ENCODE measurements at places on chromosomes 13 and 19.

DNA sequence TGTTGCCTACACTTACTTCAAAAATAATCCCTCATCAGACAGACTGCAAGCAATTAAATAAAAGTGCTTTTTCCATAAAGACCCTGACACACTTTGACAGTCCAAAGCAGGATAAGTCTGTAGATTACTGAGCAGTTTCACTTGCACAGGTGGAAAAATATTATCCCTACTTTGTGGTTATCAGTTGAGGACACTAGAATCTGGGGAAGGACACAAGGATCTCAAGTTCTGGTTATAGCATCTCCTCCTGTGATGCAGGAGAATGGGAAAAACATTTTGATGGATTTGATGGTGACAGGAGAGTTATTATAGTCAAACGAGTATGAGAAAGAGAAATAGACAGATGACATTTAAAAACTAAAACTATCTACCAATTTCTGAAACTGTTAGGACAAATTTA lies 122.9 kb upstream of the PCDH9 start:
- no peak for DNase-seq

GRCh38 chr13:106337096-106337850 lies 198.2 kb downstream of the EFNB2 start:
- DNase-seq: no peak

GRCh38 chr13:89828506-89828905 lies 1519.0 kb upstream of the MIR17HG start:
- no peak for DNase-seq

GRCh38 chr19:947090-947706 lies 21.4 kb downstream of the ARID3A start:
- no peak for DNase-seq

DNA sequence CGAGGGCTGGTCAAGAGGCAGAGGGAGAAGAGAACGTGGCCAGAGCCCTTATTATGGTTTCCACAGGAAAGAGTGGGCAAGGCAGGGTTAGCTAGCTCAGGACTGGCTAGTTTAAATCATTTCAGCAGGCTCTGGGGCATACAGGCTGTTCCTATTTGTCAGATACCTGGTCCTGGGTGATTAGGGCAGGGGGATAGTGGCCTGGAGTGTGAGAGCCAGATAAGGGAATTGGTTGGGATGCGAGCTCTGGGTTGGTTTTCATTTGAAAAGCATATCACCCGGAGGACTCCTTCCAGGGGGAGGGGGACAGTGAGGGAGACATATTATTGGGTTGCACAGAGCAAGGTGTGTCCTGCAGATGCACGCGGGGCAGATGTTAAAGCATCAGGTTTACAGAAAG lies 75.3 kb upstream of the CLDN10 start:
- DNase-seq: no peak

DNA sequence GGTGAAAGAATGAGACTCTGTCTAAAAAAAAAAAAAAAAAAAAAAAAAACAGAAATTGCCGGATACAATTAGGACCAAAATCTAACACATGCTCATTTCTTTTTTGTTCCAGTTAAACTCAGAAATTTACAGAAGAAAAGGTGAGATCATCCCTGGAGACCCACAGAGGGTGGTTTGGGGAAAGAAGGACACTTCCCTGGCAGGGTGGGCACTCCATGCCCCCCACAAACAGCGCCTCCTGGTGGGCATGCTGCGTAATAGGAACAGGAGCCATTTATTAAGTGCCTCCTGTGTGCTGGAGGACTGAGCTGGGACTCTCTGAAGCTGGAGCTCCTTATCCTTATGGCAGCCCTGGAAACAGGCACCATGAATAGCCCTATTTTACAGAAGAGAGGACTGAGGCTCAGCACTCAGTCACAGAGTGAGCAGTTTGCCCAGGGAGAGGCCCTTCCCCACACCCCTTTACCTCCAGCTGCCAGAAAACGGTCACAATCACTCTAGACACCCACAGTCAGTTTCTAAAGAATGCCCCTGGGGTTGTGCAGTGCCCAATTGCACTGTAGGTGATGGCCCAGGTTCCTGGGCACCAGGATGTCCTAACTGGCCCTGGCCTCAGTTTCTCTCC lies 10.1 kb downstream of the C19orf38 start:
- no peak for DNase-seq

GRCh38 chr19:19320361-19321140 lies at the start of the genes MAU2 and SUGP1:
Gene MAU2 (plus strand): TSS chr19:19320829. CDS start chr19:19320860, 31 bp downstream.
Gene SUGP1 (minus strand): TSS chr19:19320509. CDS start chr19:19320496, 13 bp downstream.
- peak; percentile 92 for DNase-seq

DNA sequence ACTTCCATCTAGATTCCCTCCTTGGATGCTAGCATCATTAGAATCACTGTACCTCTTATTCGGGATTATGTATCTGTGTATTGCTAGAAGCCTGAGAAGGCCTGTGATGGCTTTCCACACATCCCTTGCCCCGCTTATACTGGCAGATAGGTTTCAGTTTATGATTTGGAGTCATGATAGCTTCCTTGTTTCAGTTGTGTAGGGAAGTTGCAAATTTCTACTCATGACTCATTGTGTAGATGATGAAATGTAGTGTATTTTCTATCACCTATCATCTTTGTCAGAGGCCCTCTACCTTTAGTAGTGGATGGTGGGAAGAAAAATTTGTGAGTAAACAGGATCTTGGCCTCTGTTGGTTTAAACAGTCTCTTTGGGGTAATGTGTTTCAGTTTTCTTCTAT lies 165.2 kb downstream of the GGACT start:
- DNase-seq: no peak

- DNase-seq: no peak
These were observed 73.1 kb downstream of the KL start for GRCh38 chr13:33089311-33089710.

DNA sequence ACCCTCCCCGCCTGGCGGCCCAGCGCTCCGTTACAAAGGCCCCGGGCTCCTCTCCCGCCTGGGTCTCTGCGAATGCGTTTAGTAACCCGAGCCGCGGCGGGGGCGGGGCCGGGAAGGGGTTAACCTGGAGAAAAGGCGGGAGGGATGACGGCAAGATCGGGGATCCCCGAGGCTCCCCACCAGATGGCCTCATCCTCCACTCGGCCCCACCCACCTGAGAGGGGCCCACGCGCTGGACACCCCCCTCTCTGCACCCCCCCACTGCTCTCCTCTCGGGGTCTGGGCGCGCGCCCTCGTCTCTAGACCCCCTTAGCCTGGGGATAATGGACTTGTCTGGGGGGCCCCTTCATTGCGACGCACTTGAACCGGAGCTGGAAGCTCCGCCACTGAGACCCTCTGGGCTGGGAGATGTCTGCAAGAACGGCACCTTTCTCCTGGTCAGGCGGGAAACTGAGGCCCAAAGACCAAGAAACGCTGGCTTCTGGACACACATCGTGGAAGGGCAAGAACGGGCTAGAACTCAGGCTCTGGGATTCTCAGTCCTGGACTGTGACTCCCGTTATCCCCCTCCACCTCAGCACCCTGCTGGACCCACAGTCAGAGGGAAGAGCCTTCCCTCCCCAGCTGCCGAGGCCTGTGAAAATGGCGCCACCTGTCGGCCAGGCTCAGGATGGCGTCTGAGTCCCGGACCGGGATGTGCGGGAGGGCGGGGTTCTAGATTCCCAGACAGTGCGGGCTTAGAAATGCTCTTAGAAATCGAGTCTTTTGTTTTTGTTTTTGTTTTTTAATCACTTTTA lies 2.9 kb upstream of the LTBP4 start:
- peak; percentile 75 for DNase-seq
